ENCODE measurements at places on chromosomes 5 and 9. TPM values are rescaled to one million over a fixed set of nuclear protein-coding genes. Genes with fewer than 3 reads are reported as not detected.

DNA sequence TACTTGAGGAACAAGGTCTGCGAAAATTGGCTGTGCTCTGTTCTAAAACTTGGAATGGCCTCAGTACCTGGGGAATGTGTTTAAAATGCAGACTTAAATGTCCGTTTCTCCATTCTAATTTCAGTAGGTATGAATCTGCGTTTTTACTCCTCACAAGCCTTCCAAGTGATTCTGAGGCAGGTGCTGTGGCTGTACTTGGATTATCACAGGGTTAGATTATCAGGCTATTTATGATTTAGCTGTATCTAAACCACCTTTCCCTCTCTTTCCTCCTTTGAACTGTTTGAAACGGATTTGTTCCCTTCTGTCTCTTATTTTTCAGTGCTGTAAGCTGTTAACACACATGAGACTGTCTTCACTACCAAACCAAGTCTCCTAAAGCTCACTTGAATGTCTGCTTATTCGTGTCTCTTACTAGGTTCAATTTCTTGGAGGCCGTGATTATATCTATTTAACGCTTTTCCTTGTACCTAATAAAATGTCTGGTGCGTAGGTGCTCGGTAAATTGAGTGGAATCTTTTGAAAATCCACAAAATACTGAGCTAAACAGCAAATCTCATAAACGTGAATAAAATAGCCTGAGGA is 714 bp upstream of the CETN3 start:
- peak overlapping the region; percentile 92 for H3K27ac ChIP-seq
- no peaks in the 10 kb centered on the region for H3K27me3 ChIP-seq
- peak overlapping the region; percentile 80 for H3K4me3 ChIP-seq

IL9 gene
- not detected for polyA plus RNA-seq

DNA sequence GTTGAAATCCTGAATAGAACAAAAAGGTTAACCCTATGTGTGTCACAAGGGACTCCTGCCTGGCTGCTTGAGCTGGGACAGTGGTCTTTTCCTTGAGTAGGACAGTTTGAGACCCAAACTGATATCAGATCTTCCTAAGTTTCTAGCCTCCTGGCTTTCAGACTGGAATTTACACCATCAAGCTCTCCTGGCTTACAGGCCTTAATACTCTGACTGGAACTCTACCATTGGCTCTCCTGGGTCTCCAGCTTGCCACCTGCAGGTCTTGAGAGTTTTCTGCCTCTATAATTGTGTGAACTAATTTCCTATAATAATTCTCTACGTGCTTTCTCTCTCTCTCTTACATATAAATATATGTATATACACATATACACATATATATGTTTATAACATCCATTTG is 112.5 kb downstream of the PRR16 start:
- H3K4me1 ChIP-seq = no peaks in the 10 kb centered on the region
- DNase-seq = no peak
- H3K4me3 ChIP-seq = no peak overlapping the region
- H3K36me3 ChIP-seq = no peaks in the 10 kb centered on the region
- no peaks in the 10 kb centered on the region for H3K27me3 ChIP-seq
- H3K27ac ChIP-seq = no peak overlapping the region

EQTN gene
- polyA plus RNA-seq = 0.21 TPM

GRCh38 chr9:124481115-124481514 is 26.1 kb downstream of the NR5A1 start:
- DNase-seq = no peak
- no peak overlapping the region for H3K27ac ChIP-seq
- H3K36me3 ChIP-seq = no peaks in the 10 kb centered on the region
- peaks cover 44% of the 10 kb centered on the region for H3K27me3 ChIP-seq
- no peaks in the 10 kb centered on the region for H3K4me1 ChIP-seq

SMC5 gene
- polyA plus RNA-seq = 16.5 TPM

POU5F2 gene
- 0.04 TPM for polyA plus RNA-seq

ANKRD34B gene
- polyA plus RNA-seq = not detected

DNA sequence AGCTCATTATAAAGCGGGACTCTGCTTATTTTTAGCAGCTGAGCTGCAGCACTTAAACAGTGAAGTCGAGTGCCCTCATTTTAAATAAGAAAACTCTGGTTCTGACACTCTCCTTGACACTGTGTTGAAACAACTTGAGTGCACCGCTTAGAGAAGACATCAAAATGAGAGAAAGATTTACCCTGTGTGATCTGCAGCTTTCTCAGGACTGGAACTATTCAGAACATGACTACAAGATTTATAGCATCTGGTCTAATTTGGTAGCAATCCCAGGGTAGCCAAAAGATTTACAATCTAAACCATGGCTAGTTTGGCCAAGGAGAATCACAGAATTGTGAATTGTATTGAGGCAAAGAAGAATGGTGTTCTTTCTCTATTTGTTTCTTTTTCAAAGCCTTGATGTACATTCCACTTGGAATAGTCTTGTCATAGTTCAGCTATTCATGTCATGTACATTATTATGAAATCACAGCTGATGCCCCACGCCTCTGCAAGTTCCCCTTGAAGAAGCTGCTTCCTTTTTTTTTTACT is 38.7 kb downstream of the PLEKHG4B start:
- H3K27me3 ChIP-seq = no peaks in the 10 kb centered on the region
- no peak for DNase-seq
- no peak overlapping the region for H3K4me3 ChIP-seq
- H3K4me1 ChIP-seq = no peaks in the 10 kb centered on the region

- H3K4me1 ChIP-seq = peaks cover 7% of the 10 kb centered on the region
- no peak for DNase-seq
- no peaks in the 10 kb centered on the region for H3K27me3 ChIP-seq
- H3K27ac ChIP-seq = no peak overlapping the region
Observed at GRCh38 chr5:172131690-172132089, 56.3 kb downstream of the STK10 start.

All from keratinocyte (primary cell).